ENCODE measurements at places on chromosomes 13 and 19.

DNA sequence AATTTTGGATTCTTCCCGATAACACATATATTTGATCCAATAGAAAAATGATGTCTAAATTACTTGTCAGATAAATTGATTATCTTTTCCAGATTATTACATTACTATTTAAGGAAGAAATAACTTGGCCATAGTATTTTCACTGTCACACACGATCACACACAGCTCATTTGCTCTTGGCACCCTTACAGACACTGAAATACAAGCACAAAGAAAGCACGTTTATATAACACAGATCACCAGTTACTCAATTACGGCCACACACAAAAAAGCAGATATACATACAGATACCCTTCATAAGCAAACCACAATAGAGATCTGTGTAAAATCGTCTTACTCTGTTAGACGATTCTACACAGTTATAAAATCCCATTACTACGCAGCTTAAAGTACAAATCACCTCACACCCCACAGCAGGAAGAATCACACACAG, 716 bp upstream of the ZNF420 start:
- no peak for DNase-seq

DNA sequence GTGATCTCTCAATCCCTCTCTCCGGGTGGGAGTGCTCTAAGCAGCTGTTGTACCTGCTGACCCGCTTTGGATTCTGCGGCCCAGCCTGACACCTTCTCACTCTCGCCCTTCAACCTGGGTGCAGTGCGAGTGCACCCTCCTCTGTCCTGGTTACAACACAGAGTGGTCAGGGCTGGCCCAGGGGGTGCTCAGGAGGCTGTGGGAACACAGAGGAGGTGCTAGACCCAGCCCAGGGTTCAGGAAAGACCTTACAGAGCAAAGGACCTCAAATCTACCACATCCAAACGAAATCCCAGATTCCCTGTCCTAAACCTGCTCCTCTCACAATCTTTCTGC, 23.7 kb downstream of the ZNF175 start:
- no peak for DNase-seq

GRCh38 chr13:36817996-36818803, 822 bp upstream of the RFXAP start:
- no peak for DNase-seq

- DNase-seq = no peak
Measured at GRCh38 chr13:50645092-50645491, 198.4 kb downstream of the DLEU7 start.

DNA sequence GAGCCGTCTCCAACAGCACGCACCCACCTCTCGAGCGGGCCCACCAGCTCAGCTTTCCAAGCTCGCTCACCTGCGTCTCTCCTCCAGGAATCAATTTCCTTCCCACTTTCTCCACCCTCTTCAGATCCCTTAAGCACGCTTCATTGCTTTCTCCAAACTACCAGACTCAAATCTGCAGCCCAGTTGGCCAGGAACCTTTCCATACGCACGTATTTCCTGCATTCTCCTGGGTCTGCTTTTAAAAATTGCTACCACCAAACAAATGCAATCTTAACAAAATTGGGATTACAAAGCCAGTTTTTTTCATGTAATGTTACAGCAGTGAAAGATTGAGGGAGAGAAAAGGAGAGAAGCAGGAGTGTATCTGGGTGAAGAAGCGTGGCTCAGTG, 1.5 kb downstream of the ENOX1 start:
- no peak for DNase-seq

GRCh38 chr13:109985871-109986450, 199.6 kb upstream of the IRS2 start:
- no peak for DNase-seq

DNA sequence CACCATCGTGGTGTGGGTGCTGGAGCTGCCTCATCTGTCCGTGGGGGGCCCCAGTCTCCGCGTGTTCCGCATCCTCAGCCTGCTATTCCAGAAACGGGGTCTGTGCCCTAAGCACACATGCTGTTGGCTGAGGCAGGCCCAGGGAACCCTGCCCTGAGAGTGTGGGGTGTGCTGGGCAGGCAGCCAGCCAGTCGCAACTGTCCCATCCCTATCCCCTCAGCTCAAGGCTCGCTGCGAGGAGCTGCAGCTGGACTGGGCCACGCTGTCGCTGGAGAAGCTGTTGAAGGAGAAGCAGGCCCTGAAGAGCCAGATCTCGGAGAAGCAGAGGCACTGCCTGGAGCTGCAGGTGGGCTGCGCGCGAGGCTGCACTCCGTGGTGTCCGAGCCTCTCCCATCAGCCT, 21.9 kb downstream of the PLEKHJ1 start:
- DNase-seq = no peak

GRCh38 chr13:94620286-94620896, 18.7 kb downstream of the GPR180 start:
- DNase-seq = peak; percentile 56

- DNase-seq = no peak
Measured at GRCh38 chr13:75195495-75196146, 286.3 kb downstream of the TBC1D4 start.

GRCh38 chr19:13149628-13150186, 468 bp downstream of the STX10 start:
- peak; percentile 58 for DNase-seq

DNA sequence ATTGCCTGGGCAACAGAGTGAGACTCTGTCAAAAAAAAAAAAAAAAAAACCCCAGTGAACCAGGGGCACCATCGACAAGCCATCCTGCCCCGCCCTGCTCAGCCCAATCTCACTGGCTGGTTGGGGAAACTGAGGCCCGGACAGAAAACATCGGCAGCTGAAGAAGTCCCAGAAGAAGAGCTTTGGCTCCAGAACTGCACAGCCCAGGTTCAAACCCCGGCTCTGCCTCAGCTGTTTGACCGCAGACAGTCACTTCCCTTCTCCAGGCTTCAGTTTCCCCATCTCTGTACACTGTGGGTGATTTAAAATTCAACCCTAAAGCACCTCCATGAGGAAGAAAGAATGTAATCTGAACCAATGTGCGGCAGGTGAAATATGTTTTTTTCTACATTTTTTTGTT, 9.4 kb upstream of the SEMA6B start:
- no peak for DNase-seq

DNA sequence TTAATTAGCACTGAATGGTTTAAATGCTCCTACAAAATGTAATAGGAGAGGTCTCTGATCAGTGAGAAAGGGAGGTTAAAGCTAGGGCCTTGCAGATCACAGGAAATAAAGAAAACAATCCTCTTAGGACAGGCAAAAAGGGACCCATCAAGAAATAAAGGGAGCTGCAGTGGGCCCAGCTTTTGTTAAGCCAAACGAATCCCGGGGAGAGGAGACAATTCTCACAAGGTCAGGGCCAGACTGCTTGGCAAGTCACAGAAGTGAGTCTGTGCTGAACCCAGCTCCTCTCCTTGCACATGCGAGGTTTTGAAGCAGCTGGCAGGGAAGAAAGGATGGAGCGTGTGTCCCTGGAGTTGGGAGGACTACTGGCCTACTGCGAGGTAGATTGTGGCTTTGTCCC, 285.8 kb downstream of the COG6 start:
- DNase-seq = no peak

DNA sequence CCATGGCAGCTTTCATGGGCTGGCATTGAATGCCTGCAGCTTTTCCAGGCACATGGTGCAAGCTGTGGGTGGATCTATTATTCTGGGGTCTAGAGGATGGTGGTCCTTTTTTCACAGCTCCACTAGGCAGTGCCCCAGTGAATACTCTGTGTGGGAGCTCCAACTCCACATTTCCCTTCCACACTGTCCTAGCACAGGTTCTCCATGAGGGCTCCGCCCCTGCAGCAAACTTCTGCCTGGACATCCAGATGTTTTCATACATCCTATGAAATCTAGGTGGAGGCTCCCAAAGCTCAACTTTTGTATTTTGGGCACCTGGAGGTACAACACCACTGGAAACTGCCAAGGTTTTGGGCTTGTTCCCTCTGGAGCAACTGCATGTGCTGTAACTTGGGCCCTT, 450.6 kb downstream of the LMO7 start:
- no peak for DNase-seq

GRCh38 chr13:76762721-76763120, 123.5 kb downstream of the KCTD12 start:
- no peak for DNase-seq

DNA sequence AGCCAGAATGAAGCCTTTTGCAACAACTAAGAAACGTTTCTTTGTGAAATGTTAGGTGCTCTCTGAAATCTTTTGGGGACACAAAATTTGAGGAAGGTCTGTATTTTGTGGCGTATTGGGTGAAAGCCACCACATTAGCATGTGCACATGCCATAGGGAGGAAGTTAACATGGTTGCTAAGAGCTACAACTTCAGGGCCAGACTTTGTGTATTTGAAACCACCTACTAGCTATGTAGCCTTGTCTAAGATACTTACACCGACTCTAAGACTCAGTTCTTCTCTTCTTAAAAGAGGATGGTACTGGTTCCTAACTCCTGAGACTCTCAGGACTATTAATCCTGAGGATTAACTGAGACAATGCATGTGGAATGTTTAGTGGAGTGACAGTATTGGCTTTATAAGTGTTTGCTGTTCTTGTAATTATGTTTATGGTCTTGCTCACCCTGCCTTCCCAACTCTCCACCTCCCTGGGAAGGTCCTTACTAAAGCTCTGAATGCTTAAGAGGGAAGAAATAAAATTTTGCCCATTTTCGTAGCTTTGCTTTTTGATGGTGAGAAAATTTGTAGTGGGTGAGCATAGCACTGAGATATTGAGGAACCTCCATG, 15.5 kb downstream of the SERP2 start:
- DNase-seq = no peak

GRCh38 chr19:19119325-19120237, 18.7 kb downstream of the TMEM161A start:
- no peak for DNase-seq

DNA sequence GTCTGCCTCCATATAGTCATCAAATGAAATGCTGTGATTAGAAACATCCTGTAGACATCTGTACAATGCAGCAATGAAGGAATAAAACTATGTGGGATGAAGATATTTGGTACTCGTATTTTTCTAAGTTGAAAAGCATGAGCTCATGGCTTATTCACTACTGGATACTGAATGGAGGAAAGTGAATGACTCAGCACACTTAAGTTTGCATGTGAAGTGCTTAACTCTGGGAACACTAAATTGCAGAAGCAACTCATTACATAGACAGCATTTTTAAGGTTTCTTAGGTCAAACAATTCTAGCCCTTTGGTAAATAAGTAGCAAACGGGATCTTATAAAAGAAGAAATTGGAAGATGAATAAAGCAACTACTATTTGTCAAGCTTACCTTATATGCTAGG, 429.0 kb upstream of the MIR17HG start:
- DNase-seq = no peak

GRCh38 chr19:49818649-49819370, 721 bp downstream of the MED25 start:
- no peak for DNase-seq

DNA sequence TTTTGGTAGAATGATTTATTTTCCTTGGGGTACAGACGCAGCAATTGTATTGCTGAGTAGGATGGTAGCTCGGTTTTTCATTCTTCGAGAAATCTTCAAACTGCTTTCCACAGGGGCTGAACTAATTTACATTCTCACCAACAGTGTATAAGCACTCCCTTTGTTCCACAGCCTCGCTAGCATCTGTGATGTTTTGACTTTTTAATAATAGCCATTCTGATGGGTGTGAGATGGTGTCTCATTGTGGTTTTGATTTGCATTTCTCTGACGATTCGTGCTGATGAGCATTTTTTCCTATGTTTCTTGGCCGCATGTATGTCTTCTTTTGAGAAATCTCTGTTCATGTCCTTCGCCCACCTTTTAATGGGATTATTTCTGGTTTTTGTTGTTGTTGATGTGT, 54.8 kb upstream of the UQCRFS1 start:
- no peak for DNase-seq

- no peak for DNase-seq
Measured at GRCh38 chr19:34082289-34083077, 89.8 kb upstream of the LSM14A start.

- peak; percentile 87 for DNase-seq
Measured at GRCh38 chr19:55640043-55640576, 692 bp upstream of the ZNF580 start.

- no peak for DNase-seq
Measured at GRCh38 chr13:44738463-44738862, 162.3 kb upstream of the TSC22D1 start.

GRCh38 chr19:3459089-3459881, 21.0 kb downstream of the SMIM24 start:
- no peak for DNase-seq

- DNase-seq = no peak
Measured at GRCh38 chr19:45168767-45169351, 8.1 kb upstream of the NKPD1 start.

DNA sequence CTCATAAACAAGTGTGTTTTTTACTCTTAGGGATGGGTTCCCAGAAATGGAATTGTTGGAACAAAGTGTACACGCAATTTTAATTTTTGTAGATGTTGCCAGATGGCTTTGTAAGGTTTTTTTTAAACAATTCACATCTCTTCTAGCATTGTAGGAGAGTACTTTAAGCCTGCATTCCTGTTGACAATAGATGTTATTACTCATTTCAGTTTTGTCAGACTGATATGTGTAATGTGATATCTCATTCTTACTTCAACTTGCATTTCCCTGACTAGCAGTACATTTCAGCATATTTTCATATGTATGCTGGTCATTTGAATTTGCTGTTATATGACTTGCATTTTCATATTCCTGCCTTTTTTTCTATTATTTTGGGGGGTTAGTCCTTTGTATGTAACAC, 186.6 kb upstream of the SLITRK6 start:
- no peak for DNase-seq

DNA sequence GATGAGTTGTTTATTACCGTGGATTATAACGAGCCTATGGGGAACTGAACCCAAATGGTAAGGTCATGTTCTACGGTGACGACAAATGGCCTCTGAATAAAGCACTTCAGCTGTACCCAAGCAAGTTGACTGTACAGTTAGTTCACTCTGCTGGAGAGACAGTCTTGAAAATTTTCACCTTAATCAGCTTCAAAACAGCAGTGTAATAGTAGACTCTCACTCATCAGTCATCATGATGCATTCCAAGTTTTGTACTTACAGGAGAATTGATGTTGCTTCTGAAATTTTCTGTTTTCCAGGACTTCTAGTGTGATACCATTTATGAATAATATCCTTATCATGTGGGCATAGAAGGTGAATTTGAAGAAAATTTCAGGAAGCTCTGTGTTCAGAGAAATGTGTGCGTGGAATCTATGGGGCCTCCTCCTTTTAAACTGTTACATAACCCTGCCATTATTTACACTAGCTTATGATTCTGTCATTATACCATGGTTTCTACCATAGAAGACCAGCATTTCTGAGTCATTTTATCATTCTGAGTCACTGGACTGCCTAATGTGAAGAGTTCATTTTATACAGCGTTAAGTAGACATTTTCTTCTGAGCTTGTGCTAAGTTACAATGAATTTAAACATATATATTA, 96.9 kb downstream of the WDFY2 start:
- DNase-seq = no peak

GRCh38 chr19:5091684-5092480, 123.0 kb downstream of the KDM4B start:
- no peak for DNase-seq

- peak; percentile 19 for DNase-seq
Measured at GRCh38 chr13:23799945-23800344, 89.3 kb downstream of the MIPEP start.

- no peak for DNase-seq
Measured at GRCh38 chr13:44843403-44843802, 145.9 kb downstream of the NUFIP1 start.

Data from activated CD4-positive, alpha-beta T cell treated with anti-CD3 and anti-CD28 coated beads for 48 hours (primary cell).